Bone marrow (tissue), 2 donors: ENCODE measurements at places on chromosomes 11 and 22.

DNA sequence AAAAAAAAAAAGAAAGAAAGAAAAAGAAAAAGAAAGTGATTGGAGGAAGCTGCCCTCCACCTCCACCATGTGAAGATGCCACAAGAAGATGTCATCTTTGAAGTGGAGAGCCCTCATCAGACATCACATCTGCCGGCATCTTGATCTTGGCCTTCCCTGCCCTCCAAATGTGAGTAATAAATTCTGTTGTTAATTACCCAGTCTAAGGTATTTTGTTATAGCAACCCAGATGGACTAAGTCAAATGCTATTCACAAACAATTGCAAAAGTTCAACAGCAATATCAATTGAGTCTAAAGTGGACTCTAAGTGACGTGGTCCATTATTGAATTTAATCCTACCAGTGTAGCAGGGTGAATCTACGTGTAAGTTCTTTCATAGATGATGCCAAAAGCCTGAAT lies 55.9 kb upstream of the NUP160 start:
- DNase-seq: no peak

DNA sequence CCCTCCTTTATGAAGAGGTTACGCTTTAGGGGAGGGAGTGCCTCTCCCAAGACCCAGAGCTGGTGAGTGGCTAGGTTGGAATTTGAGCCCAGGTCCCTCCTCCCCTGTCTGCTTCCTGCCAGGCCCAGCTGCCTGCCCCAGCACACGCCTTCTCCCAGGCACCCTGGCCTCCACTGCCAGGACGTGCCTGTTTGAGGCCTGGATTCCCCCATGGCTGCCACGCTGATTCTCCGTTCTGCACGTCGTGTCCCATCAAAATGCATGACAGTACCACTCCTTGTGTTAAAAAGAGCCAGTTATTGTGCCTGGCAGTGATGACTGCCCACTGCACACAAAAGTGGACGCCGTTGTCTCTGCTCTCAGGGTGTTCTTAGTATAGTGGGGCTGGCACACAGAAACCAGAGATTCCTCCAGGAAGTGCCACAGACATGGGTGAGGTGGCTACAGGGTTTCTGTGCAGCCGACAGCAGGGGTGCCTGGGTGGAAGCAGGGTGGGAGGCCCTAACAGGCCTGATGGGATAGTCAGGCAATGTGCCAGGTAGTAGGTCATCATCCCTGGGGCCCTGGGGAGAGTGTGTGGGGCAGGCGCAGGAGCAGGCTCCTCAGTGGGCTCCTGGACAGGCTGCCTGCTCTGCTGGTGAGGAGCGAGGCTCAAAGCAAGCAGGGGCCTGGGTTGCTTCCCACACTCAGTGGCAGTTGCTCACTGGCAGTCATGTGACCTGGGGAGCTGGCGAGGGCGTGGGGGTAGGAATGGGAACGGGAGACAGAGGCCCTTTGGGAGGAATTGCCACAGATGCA lies 24.2 kb downstream of the MED15 start:
- no peak for DNase-seq

DNA sequence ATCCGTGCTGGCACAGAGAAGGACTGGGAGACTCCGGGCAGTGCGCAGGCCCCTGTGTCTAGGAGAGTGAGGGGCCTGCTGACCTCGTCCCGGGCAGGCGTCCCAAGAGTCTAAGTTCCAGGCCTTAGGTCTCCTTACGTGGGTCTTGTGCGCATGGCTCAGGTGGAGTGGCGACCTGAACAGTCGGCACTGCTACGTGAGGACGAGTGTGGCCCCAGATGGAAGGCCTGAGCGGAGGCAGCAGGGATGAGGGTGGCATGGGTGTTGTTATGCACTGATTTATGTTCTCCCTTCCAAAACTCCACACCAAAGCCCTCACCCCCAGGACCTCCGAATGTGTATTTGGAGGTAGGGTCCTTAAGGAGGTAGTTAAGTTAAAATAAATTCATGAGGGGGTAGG lies 20.7 kb upstream of the SEPTIN5 start:
- DNase-seq: no peak

DNA sequence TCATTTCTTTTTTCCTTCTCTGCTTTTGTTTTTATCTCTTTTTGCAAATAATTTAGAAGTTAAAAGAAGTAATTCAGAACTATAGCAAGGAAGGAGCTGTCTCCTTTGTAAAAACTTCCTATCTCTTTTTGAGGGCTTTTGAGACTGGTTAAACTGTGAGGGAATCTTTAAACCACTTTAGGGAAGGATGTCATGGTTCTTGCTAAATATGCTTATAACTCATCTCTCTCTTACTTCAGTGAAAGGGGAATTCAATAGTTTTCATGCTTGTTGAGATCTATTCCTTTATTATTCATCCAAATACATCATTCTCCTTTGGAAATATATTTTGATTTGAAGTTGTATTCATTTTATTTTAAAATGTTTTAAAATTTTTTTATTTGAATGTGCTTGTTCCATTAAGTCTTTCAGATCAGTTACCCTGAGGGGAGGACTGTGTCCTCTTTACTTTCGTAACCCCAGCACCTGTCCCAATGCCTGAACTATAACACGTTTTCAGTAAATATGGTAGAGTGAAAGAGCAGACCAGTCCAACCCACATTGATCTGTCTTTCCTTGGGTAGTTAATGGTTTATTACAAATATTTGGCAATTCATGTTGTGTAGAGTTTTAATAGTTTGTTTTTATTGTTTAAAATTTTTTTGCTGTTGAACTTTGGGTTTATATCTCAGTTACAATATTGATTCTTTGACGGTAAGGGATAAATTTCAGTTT lies 27.5 kb downstream of the AMOTL1 start:
- no peak for DNase-seq

GRCh38 chr11:88313441-88313840 lies 24.1 kb downstream of the CTSC start:
- DNase-seq: no peak

DNA sequence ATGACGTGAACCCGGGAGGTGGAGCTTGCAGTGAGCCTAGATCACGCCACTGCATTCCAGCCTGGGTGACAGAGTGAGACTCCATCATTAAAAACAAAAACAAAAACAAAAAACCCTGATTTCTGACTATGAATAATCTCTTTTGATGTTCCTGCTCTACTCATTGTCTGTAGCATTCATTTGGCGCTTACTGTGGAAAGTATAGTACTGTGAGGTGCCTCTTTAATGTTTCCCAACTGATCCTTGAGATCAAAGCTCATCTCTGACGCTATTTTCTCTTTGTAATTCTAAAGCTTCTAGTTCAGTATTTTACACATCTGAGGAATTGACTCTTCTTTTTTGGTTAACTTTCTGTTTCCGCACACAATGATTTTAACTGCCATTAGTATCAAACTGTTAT lies 60.0 kb downstream of the GRK3 start:
- DNase-seq: no peak

- no peak for DNase-seq
Measured at GRCh38 chr11:119791701-119792151, 62.7 kb upstream of the NECTIN1 start.
